Activated naive CD8-positive, alpha-beta T cell treated with anti-CD3 and anti-CD28 coated beads for 36 hours (primary cell): ENCODE measurements at places on chromosomes 5 and 9. TPM values are rescaled to one million over a fixed set of nuclear protein-coding genes. Genes with fewer than 3 reads are reported as not detected.

- no peaks in the 10 kb centered on the region for H3K27me3 ChIP-seq
- H3K27ac ChIP-seq: no peak overlapping the region
- H3K4me3 ChIP-seq: no peak overlapping the region
- peaks cover 4% of the 10 kb centered on the region for H3K4me1 ChIP-seq
Measured at GRCh38 chr5:77449981-77450380, 42.1 kb downstream of the WDR41 start.

DNA sequence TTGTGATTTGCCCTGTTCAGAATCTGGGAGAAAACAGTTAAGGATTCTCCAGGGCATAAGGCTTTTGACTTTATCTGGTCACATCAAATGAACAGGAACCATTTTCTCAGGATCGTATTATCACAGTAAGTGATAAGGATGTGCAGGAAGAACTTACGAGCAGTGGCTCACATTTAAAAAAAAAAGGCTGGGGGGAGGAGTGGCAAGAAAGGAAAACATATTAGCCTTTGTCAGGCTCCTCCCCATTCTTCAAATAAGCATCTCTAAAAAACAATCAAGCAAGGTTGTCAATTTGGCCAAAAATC, 234.3 kb upstream of the TMEM161B start:
- H3K4me1 ChIP-seq: peaks cover 15% of the 10 kb centered on the region
- no peaks in the 10 kb centered on the region for H3K36me3 ChIP-seq
- H3K4me3 ChIP-seq: peak overlapping the region; percentile 85
- H3K27ac ChIP-seq: peak overlapping the region; percentile 82
- DNase-seq: no peak

- H3K27ac ChIP-seq: no peak overlapping the region
- H3K27me3 ChIP-seq: no peaks in the 10 kb centered on the region
- H3K36me3 ChIP-seq: peaks cover 6% of the 10 kb centered on the region
- H3K4me3 ChIP-seq: no peak overlapping the region
- DNase-seq: no peak
- H3K4me1 ChIP-seq: peaks cover 25% of the 10 kb centered on the region
Measured at GRCh38 chr5:142817949-142818431, 47.8 kb downstream of the ARHGAP26 start.

- H3K4me3 ChIP-seq: no peak overlapping the region
- no peaks in the 10 kb centered on the region for H3K27me3 ChIP-seq
- H3K27ac ChIP-seq: no peak overlapping the region
- no peak for DNase-seq
Measured at GRCh38 chr5:121399879-121400278, 451.8 kb upstream of the FTMT start.

DNA sequence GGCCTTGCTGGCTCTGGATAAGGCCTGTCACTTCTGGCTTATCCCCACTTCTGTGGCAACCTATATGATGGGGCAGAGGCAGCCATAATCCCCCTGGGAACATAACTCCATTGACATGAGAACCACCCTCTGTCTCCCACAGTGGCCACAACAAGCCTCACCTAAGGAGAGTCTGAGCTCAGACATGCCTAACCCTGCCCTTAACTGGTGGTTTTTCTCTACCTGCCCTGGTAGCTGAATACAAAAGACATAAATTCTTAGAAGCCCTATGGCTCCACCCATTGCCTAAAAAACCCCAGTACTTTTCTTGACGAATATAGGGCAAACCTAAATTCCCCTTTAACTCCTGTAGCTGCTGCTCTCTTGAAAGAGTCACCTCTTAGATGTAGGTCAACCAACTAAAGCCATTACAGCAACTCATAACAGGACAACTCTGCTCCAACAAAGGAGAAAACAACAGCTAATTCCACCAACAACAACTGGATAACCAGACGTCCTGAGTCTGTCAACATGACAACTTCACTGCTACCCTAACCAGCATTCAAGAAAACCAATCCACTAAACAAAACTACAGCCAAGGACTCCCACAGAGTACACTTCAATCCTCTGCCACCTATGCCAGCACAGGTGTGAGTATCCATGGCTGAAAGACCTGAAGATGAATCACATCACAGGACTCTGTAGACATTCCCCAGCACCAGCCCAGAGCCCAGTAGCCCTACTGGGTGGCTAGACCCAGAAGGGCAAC, 427.7 kb downstream of the PRELID2 start:
- H3K4me1 ChIP-seq: no peaks in the 10 kb centered on the region
- H3K27ac ChIP-seq: no peak overlapping the region
- H3K4me3 ChIP-seq: no peak overlapping the region
- H3K27me3 ChIP-seq: no peaks in the 10 kb centered on the region
- H3K36me3 ChIP-seq: no peaks in the 10 kb centered on the region
- DNase-seq: no peak

ESM1 gene
- total RNA-seq: not detected

PROB1 gene
- total RNA-seq: 5.5 TPM

TMEM174 gene
- not detected for total RNA-seq
